Effector memory CD4-positive, alpha-beta T cell (primary cell): ENCODE measurements at places on chromosomes 5 and 9.

DNA sequence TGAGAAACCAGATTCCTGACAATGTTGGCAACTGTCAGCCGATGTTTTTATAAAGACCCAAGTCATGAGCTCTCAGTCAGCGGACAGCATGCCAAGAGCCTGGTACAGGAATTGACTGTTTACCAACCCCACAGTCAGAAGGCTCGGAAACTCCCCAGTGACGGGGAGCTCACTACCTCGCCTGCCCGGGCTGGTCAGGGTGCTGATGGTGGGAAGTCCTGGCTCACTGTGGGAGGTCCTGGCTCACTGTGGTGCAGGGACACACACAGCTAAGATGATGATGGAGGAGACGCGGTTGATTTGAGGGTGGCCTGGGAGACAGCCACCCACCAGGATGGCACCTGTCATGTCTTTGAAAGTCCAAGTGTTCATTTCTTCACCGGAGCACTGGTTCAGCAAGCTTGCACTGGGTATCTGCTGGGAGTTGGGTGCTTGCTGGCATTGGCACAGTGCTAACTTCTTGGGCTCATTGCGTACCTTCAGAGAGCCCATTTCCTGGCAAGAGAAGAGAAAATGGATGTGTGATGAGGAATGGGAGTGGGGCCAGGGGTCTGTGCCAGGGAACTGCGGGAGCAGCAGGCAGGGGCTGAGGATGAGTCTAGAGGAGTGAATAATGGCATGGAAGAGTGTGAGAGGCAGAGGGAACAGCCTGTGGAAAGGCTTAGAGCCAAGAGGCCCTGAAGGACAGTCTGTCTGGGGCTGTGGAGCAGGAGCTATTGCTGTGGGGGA is 15.3 kb downstream of the ASS1 start:
- no peak for DNase-seq

DNA sequence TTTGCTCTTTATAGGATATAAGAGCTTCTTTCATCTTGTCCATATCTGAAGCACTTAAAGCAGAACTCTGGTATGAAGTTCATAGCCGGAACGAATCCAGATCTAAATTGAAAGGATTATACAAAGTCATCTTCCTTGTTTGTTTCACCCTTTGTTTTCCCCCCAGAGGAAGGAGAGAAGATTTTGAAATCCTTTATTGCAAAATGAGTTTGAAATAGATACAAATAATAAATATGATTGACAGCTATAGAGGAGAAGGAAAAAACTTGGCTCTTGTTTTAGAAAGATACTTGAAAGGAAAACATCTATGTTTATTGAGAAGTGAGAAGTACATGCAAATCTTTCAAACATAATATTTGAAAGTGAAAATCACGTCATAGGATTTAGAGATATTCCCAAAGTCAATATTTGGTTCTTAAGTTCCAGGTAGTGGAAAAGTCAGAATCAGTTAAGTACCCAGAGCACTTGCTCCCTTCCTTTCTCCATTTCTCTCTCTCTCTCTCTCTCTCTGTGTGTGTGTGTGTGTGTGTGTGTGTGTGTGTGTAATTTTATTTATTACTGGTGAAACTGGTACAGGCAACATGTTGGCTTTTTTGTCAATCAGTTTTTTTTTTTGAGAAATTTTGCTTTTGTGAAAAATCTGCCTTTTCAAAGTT is 27.2 kb downstream of the PAM start:
- DNase-seq: no peak

GRCh38 chr5:109388407-109388806 is 21.4 kb downstream of the PJA2 start:
- no peak for DNase-seq

- no peak for DNase-seq
Observed at GRCh38 chr5:40521108-40521785, 158.5 kb upstream of the PTGER4 start.

DNA sequence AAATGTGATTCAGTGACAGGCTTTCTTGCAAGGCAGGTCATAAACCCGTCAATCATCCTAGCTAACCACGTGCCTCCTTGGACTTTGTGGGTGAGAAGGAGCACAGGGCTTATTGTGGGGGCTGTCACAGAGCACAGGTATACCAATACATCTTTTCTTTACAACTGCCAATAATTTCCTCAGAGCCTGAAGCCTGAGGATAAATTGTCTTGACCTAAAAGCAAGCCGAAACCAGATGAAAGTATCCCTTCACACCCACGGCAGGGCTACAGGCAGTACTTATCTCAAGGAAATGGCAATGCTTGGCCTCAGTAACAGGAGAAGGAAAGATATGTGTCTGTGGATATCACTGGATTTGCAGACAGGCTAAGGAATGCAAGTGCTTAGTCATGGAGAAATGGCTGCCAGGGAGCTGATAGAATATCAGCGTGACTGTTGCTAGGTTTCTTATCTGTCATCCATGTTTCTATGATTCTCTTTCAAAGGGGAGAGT is 90.3 kb upstream of the ZNF366 start:
- no peak for DNase-seq
